ENCODE measurements at places on chromosomes 12 and 14. TPM values are rescaled to one million over a fixed set of nuclear protein-coding genes. Genes with fewer than 3 reads are reported as not detected.

DNA sequence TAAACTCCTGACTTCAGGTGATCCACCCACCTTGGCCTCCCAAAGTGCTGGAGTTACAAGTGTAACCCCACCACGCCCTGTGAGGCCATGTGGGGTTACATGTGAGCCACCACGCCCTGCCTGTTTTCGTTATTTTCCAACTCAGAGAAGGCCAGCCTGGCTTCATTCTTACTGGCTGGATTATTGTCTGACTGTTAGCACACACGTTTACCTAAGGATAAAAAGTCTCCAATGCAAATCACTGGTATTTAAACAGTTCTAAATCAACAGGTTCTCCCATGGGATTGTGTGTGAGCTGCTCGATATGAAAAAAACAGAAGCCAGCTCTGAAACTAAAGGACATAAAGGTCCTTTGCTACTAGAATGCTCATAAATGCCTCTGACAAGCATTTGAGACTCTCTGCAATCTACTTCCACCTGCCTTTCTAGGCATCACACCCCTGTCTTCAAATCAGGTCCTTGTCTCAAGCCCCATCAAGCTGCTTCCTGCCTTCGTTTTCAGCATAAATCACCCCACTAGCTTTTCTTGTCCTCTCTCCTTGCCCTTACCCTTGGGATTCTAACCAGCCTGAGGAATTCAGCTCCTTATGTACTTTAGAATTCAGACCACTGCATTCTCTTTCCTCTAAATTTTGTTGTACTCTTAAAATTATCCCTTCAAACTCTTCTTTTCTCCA lies 265.0 kb downstream of the DUSP6 start:
- DNase-seq: no peak

DNA sequence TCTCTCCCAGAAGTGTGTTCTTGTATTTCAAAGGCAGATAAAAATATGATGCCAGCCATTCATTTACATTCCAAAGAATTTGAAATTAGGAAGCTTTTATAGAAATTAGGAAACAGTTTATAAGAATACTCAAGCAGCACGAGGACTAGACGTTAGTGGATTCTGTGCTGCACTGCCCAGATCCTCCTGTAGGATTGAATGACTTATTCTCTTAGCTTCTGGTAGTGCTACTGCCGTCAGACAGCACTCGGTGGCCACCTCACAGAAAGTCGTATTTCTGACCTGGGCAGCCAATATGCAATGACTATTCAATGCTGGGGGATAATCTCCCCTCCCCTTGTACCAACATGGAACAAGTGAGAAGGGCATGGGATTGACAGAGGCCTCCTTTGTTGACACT lies 326.4 kb downstream of the RPL10L start:
- no peak for DNase-seq

DNA sequence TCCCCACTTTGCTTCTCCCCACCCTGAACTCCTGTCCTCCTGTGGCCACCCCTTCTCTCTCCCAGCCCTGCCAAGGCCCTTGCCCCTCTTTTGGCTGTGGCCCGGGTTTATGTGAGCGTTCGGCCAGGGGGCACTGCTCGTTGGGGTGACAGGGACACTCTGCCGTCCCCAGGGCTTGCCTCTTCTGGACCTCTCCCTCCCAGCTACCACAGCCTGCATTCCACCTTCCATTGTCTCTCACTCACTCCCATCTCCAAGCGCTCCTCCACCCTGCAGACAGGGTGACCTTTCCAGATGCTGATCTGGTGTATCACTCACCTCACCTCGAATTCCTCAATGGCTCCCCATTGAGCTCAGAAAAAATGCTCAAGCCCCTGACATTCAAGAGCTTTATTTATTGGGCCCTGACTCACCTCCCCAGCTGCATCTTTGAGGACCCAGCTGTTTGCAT lies 1.4 kb downstream of the SERPINA9 start:
- no peak for DNase-seq

GRCh38 chr14:92759300-92759678 lies 10.9 kb upstream of the LGMN start:
- DNase-seq: peak; percentile 38

- DNase-seq: peak; percentile 39
Measured at GRCh38 chr14:87745507-87746118, 247.4 kb downstream of the GALC start.

DNA sequence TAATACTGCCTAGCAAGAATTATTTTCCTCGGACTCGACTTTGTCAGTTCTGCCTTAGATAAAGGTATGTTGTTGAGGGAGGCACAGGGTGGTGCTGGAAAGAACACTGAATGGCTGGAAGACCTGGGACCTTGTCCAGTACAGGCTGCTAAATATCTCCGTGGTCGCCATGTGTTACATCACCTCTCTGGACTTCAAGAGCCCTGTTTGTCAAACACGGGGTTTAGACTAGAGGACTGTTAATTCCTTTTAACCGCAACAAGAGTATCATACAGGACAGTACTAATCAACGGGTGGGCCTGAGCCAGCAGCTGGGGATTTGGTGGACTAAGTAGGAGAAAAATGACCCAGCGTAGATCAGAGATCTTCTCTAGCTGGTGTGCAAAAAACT lies 476.3 kb downstream of the LRIG3 start:
- DNase-seq: no peak

DNA sequence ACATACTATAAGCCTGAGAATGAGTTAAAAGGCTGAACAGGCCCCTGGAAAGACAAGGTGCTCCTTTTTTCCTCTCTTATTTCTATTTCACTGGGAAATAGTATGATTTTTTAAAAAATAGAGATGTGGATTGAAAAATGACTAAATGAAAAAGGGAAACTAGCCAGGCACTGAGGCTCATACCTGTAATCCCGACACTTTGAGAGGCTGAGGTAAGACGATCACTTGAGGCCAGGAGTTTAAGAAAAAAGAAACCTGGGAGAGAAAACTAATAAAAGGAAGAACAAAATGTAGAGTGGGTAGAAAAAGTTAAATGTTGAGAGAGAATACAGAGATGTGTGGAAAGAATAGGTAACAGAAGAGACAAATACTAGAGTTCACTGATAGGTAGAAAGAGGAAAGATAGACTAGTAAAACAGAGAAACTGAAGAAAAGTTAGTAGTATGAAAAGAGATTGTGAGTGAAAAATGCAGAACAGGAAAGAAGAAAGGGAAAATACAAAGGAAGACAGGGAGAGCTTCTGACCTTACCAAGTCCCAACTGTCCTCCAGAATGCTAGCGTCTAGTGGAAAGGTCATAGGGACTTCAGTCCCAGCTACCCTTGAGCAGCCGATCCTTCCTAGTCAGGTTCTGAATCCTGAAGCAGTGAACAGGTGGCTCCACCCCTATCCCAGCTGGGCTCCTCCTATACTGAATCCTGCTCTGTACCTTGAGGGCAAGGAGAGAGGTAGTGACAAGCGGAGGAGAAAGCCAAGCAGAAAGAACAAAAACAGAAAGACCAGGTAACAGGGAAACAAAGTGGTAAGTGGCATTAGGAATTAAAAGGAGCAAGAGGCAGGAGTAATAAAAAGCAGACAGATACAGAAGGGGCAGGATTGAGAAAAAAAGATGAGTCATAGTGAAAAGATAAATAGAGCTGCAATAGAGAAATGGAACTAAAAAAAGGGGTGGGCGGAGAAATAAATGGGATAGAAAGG lies 7.3 kb downstream of the TMEM116 start:
- DNase-seq: peak; percentile 47

DNA sequence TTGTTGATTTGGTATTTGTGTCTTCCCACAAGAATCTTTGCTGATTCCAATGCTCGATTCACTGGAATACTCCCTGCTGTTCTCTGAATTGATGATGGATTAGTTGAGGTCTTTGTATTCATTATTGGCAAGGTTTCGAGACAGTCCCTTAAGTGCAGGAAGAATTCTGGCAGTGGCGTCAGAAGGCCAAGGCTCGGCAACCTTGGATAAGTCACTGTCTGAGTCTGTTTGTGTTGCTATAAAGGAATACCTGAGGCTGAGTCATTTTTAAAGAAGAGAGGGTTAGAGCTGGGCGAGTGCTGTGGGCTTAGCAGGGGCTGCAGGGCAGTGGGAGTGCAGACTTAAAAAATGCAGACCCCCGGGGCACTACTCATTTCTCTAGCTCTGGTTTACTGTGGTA lies 56.9 kb downstream of the CHST11 start:
- DNase-seq: no peak

- DNase-seq: no peak
Measured at GRCh38 chr12:52346593-52346992, 20.7 kb downstream of the KRT85 start.

- DNase-seq: no peak
Measured at GRCh38 chr14:100048786-100049185, 16.4 kb upstream of the EVL start.

- DNase-seq: no peak
Measured at GRCh38 chr12:55001198-55001868, 16.8 kb upstream of the TESPA1 start.

- peak; percentile 91 for DNase-seq
Measured at GRCh38 chr12:50732591-50732990, 31.3 kb upstream of the ATF1 start.

- no peak for DNase-seq
Measured at GRCh38 chr14:45095143-45095542, 11.2 kb downstream of the PRPF39 start.

GRCh38 chr12:105393587-105393986 lies 63.1 kb downstream of the C12orf75 start:
- no peak for DNase-seq

GRCh38 chr12:115147916-115148315 lies 463.9 kb upstream of the TBX3 start:
- no peak for DNase-seq

- DNase-seq: no peak
Measured at GRCh38 chr12:54044425-54045103, 9.1 kb upstream of the HOXC4 start.

GRCh38 chr12:107448198-107448597 lies 237.4 kb upstream of the PWP1 start:
- peak; percentile 25 for DNase-seq

DNA sequence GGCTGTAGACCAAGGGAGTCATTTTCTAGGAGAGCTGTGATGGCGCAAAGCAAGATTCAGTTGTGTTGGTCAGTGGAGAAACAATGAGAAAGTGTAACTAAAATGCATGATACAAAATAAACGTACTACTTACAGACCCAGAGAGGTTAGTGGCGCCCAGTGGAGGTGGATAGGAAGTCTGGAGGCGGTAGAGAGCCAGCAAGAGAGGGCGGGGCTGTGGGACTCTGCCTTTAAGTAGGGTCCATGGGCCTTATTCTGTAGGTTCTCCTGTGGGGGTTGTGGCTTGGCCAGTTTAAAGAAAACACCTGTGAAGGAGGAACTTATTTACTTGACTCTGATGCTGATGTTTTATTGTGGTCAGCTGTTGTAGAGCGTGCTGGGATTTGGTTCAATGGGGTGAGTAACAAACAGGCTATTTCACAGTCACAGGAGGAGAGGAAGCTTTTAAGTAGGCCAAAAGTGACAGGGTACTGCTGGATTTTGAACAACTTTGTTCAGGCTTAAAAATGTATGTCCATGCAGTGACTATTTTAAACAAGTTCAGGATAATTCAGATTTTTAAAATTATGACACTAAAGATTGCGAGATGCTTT lies 1097.7 kb downstream of the TMTC2 start:
- DNase-seq: peak; percentile 63

GRCh38 chr14:53547593-53547992 lies 394.5 kb upstream of the DDHD1 start:
- no peak for DNase-seq

GRCh38 chr14:101235335-101236103 lies 325.8 kb upstream of the DIO3 start:
- peak; percentile 78 for DNase-seq

GRCh38 chr12:62711631-62712241 lies 223.2 kb downstream of the PPM1H start:
- DNase-seq: no peak

Gene KRT79
- 0.46 TPM for total RNA-seq

Gene GARIN6
- not detected for total RNA-seq

Gene FSCB
- 0.12 TPM for total RNA-seq

Gene NTN4
- 40.3 TPM for total RNA-seq

Gene CIROP
- total RNA-seq: not detected

Gene RPS6KL1
- total RNA-seq: 17.9 TPM

Gene PMCH
- not detected for total RNA-seq

Gene CCDC197
- not detected for total RNA-seq

Gene PLCZ1
- total RNA-seq: not detected

Gene PPP2R5C
- 96.1 TPM for total RNA-seq

Measured in PC-3 (cell line).